ENCODE measurements at places on chromosomes 16 and 17.
A peak's percentile ranks its signal among the peaks of the same experiment; 100 is the strongest.

- H3K4me1 ChIP-seq, result peaks cover 21% of the 10 kb centered on the region
- H3K27me3 ChIP-seq, result peaks cover 26% of the 10 kb centered on the region
- no peak overlapping the region for H3K4me3 ChIP-seq
- no peak overlapping the region for H3K27ac ChIP-seq
- H3K36me3 ChIP-seq, result no peaks in the 10 kb centered on the region
- peak; percentile 49 for DNase-seq
These were observed 13.7 kb upstream of the GUCY2D start for GRCh38 chr17:7988750-7989178.

DNA sequence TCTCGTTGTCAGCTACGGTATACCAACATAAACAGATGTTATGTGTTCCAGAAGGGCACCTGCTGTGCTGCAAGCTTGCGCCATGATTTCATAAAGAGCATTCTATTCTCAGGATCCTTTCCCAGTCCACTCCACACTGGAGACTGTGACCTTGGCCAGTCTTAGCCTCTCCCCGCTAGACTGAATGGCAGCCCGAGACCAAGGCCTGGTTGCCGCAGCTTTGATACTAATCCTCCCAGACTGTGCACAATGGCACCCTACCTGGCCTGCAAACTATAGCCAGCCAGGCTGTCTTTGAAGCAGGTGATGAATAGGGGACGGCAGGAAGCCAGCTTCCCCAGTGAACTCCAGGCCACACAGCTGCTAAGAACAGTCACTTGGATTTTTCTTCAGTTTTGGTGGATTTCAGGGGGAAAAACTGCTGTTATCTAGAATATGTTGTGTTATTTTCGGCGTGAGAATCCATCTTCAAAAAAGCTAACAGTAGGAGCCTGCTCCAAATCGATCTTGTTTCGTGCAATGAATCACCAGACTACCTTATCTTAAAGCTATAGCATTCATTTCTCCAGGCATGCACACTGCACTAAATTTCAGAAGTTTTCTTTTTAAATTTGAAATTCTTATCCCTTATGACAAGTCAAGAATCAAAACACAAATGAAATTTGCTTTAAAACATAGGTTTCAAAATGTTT lies 289.0 kb downstream of the CEP112 start:
- DNase-seq, result no peak
- H3K4me3 ChIP-seq, result no peak overlapping the region
- H3K27me3 ChIP-seq, result no peaks in the 10 kb centered on the region
- peaks cover 2% of the 10 kb centered on the region for H3K4me1 ChIP-seq
- H3K27ac ChIP-seq, result no peak overlapping the region

DNA sequence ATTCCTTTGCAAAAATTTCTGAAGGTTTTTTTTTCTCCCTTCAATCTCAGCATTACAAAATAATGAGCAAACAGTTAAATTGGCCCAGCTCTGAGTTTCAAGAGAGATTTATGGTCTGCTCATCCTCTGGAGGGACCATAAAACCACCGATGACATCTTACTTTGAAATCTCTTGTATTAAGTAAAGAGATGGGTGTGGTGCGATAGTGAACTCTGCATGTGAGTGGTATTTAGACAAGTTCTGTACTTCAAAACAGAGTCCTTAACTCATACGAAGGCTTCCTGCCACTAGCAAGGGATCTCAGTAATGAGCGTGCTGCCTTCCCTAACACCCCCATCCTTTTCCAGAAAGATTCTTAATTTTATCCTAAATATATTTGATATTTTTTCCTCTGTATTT lies 2.1 kb downstream of the FAM20A start:
- H3K27ac ChIP-seq, result no peak overlapping the region
- peaks cover 81% of the 10 kb centered on the region for H3K27me3 ChIP-seq
- no peaks in the 10 kb centered on the region for H3K36me3 ChIP-seq
- peaks cover 11% of the 10 kb centered on the region for H3K4me1 ChIP-seq
- H3K4me3 ChIP-seq, result no peak overlapping the region

GRCh38 chr17:77343031-77343800 lies 202.4 kb downstream of the SEC14L1 start:
- DNase-seq, result no peak
- peaks cover 16% of the 10 kb centered on the region for H3K36me3 ChIP-seq
- H3K27ac ChIP-seq, result peak overlapping the region; percentile 52
- peaks cover 27% of the 10 kb centered on the region for H3K4me1 ChIP-seq
- no peaks in the 10 kb centered on the region for H3K27me3 ChIP-seq

- H3K36me3 ChIP-seq, result peaks cover 15% of the 10 kb centered on the region
- H3K27me3 ChIP-seq, result no peaks in the 10 kb centered on the region
- no peak overlapping the region for H3K4me3 ChIP-seq
These were observed 43.1 kb downstream of the ANKFY1 start for GRCh38 chr17:4220655-4221054.

DNA sequence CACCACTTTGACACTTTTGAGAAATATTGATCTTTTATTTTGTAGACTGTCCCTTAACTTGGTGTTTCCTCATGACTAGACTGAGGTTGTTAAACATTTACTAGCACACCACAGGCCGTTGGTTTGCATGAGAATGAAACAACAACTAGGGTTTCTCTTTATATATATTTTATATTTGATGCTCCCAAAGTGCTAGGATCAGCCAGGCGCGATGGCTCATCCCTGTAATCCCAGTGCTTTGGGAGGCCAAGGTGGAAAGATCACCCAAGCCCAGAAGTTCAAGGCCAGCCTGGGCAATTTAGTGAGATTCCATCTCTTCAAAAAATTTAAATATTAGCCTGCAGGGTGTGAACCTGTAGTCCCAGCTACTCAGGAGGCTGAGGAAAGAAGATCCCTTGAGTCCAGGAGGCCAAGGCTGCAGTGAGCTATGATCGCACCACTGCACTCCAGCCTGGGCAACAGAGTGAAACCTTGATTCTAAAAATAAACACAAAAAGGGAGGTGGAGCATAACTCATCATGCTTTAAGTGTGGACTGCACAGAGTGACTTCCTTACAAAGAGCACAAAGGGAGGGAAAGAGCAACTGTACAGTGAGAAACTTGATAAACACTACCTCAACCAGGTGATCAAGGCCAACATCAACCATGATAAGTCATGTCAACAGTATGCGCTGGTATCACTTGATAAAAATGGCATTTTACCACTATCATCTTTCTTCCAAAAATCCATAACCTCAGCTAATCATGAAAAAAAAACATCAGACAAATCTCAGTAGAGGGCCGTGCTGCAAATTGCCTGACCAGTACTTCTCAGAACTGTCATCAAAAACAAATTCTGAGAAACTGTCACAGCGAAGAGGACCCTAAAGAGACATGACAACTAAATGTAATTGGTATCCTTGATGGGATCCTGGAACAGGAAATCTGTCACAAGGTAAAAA lies 72.8 kb upstream of the ATF7IP2 start:
- peak overlapping the region; percentile 56 for H3K4me3 ChIP-seq
- peak overlapping the region; percentile 71 for H3K27ac ChIP-seq
- no peaks in the 10 kb centered on the region for H3K27me3 ChIP-seq
- peak; percentile 29 for DNase-seq
- H3K36me3 ChIP-seq, result peaks cover 3% of the 10 kb centered on the region

DNA sequence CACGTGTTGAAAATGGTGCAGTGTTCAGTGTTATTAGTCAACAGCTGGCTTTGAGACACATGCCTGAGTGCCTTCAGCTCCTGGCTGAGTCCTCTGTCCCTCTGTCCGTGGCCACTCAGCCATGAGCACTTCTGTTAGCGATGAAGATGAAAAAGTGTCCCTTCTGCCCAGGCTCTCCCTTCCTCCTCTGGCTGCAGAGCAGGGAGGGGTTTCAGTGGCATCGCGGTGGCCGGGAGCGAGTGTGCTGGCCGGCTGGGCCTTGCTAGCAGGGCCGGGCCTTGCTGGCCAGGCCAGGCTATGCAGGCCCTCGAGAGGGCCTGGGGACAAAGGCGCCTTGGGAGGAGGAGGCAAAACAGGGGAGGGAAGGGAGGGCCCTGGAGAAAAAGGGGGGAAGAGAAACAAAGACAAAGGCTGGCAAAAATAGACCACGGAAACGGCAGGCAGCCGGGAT lies 47.7 kb downstream of the CMIP start:
- H3K4me3 ChIP-seq, result no peak overlapping the region
- DNase-seq, result no peak
- peaks cover 95% of the 10 kb centered on the region for H3K4me1 ChIP-seq
- H3K36me3 ChIP-seq, result peaks cover 12% of the 10 kb centered on the region

- no peak overlapping the region for H3K4me3 ChIP-seq
- no peaks in the 10 kb centered on the region for H3K36me3 ChIP-seq
- H3K27me3 ChIP-seq, result peaks cover 21% of the 10 kb centered on the region
These were observed 25.0 kb upstream of the SYT17 start for GRCh38 chr16:19142939-19143598.

DNA sequence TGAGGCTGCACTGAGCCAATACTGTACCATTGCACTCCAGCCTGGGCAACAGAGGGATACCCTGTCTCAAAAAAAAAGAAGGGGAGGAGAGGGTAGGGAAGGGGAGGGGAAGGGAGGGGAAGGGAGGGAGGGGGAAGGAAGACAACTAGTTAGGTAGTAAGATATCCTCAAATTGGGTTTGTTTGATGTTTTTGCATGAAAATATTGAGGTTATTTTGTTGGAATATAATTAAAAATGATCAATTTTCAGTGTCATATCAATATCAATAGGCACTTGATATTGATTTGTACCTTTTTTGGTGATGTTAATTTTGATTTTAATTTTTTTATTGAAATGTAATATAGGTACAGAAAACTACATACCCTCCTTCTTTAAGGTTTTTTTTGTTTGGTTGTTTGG lies 16.6 kb upstream of the PDP2 start:
- DNase-seq, result no peak
- H3K4me3 ChIP-seq, result no peak overlapping the region

- no peaks in the 10 kb centered on the region for H3K36me3 ChIP-seq
- peaks cover 1% of the 10 kb centered on the region for H3K4me1 ChIP-seq
- no peak overlapping the region for H3K27ac ChIP-seq
These were observed 674 bp downstream of the TOM1L1 start for GRCh38 chr17:54901230-54901822.

DNA sequence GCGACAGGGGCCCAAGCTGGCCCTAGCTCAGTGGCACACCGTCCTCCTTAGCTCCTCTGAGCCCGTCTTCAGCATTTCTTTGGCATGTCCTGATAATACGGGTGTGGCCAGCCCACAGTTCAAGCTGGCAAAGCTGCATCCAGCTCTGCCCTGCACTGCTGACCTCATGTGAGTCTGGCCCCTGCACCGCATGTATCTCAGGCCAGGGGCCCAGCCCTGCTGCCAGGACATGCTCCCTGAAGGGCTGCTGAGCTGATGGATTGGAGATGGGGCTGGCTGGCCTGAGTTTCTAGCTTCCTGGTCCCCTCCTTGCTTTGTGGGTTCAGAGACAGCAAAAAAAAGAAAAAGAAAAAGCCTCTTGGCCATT lies 2.4 kb downstream of the DOC2B start:
- no peak overlapping the region for H3K27ac ChIP-seq
- DNase-seq, result no peak
- H3K4me1 ChIP-seq, result peaks cover 6% of the 10 kb centered on the region
- H3K4me3 ChIP-seq, result no peak overlapping the region

DNA sequence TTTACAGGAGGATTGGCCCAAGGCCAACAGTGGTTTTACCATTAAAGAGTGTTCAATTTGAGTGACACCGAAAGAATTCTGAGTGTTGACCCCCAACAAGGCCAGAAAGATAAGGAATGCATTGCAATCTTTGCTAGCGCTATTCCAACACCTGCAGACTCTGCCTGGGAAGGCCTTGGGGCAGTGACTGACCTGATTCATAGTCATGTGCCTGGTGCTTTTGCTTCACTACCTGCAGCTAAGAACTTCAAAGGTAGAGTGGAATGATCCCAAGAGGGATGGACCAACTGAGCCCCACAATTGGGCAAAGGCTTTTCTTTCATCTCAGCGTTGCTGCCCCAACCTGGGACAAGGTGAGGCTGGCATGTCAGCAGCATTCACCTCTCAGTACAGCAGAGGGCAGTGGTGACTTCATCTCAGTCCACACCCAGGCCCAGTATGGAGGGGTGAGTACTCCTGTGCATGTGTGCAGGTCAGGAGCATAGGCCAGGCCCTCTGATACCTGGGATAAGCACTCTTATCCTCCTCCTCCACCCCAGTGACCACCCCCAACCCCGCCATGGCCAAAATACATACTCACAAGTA lies 149.6 kb upstream of the GNAO1 start:
- no peak overlapping the region for H3K4me3 ChIP-seq
- H3K4me1 ChIP-seq, result no peaks in the 10 kb centered on the region
- DNase-seq, result no peak

DNA sequence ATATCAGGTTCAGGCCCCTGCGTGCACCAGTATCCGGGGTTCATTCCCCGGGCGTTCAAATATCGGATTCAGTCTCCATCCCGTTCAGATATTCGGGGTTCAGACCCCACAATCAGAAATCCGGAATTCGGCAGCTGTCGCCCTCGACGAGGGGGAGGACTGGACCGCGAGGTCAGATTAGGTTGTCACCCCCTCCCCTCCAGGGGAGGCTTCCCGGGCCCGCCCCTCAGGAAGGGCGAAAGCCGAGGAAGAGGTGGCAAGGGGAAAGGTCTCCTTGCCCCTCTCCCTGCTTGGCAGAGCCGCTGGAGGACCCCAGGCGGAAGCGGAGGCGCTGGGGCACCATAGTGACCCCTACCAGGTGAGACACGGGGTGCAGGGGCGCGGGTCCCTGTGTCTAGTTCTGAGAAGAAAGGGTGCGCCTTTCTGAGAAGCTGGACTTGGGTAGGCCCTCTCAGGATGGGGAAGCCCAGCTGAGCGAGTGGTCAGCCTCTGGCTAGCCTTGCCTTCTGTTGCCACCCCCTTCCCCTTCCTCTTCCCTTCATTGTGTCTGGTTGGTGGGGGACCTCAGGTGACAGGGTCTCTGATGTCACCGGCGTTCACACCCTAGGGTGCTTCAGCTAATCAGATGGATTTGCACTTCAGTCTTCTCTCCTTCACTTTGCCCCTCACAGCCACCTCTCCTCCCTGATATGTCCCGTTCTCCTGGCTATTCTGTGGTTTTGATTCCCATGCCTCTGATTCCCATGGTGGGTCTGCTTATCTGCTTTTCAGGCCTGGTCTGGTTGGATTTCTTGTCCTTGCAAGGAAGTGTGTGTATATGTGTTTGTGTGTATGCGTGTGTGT lies 844 bp downstream of the TAOK2 start:
- peak overlapping the region; percentile 92 for H3K27ac ChIP-seq
- H3K27me3 ChIP-seq, result no peaks in the 10 kb centered on the region
- peaks cover 31% of the 10 kb centered on the region for H3K4me1 ChIP-seq

DNA sequence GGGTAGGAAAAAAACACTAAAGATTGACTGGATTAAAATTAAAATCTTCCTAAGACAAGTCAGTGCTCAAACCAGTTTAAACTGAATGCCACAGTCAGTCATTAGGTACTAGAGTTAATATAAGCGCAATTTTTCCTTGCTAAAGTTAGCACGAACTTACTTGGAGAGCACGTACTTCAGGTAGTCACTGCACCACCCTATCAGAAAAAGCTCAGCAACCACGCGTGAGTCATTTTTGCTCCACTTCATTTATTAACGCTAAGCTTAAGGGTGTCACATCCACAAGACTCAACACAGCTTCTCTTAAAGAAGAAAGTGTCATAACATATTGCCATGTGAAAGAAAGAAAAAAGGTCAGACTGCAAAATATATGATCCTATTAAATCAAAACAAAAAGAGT lies 53.1 kb downstream of the TEX2 start:
- H3K4me1 ChIP-seq, result peaks cover 8% of the 10 kb centered on the region
- H3K27me3 ChIP-seq, result no peaks in the 10 kb centered on the region
- H3K27ac ChIP-seq, result no peak overlapping the region
- no peak for DNase-seq
- peaks cover 33% of the 10 kb centered on the region for H3K36me3 ChIP-seq

- H3K36me3 ChIP-seq, result no peaks in the 10 kb centered on the region
- no peak overlapping the region for H3K4me3 ChIP-seq
- H3K27me3 ChIP-seq, result no peaks in the 10 kb centered on the region
- no peak for DNase-seq
These were observed 150.1 kb upstream of the CDH11 start for GRCh38 chr16:65271996-65272395.
